ENCODE measurements at places on chromosomes 2 and 18.

DNA sequence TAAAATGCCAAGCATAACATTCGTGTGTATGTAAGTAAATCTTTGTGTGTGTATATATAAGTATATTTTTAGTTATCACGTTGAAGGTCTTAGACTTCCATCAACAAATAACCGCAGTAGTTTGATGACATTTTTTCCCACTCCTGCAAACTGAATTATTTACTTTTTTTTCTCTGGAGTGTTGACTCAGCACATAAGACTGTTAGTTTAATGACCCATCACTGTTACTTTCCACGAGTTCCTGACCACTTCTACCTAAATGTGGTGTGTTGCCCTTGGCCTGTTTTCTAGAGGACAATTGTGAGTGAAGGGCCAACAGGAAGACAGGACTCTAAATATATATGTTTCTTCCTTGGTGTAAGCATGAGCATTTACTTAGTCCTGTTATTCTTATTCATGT is 71.3 kb upstream of the TXNDC2 start:
- no peak for DNase-seq

DNA sequence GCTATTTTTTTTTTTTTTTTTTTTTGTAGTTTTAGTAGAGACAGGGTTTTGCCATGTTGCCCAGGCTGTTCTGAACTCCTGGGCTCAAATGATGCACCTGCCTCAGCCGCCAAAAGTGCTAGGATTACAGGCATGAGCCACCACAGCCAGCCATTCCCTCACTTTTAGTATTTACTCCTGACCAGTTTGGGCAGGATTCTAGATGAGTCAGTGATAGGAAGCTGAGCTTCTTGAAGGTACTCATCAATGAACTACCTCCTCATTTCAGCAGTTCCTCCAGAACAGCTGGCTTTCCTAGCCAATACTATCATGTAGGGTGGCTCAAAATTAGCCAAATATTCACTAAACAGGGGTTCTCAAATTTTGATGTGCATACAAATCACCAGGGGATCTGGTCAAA is 57.2 kb downstream of the CYBRD1 start:
- no peak for DNase-seq

- DNase-seq, result no peak
Observed at GRCh38 chr2:25377822-25378421, 36.2 kb upstream of the DNMT3A start.

DNA sequence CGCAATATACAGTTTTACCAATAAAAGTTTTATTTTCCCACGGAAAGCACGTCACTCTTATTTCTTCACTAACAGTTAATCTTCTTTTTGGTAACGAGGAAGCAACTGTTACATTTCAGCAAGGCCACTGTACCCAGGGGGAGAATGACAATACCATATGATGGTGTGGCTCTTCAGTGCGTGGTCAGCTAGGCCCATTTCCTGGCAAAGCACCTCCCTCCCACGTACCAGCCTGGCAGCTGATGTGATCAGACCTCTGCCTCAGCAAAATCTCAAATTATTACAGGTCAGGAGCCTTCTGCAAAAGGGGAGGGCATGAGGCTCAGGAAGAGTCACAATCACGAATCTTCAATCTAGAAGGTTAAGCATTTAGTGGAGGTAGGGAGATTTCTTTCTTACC is 55.4 kb downstream of the KLF7 start:
- no peak for DNase-seq

DNA sequence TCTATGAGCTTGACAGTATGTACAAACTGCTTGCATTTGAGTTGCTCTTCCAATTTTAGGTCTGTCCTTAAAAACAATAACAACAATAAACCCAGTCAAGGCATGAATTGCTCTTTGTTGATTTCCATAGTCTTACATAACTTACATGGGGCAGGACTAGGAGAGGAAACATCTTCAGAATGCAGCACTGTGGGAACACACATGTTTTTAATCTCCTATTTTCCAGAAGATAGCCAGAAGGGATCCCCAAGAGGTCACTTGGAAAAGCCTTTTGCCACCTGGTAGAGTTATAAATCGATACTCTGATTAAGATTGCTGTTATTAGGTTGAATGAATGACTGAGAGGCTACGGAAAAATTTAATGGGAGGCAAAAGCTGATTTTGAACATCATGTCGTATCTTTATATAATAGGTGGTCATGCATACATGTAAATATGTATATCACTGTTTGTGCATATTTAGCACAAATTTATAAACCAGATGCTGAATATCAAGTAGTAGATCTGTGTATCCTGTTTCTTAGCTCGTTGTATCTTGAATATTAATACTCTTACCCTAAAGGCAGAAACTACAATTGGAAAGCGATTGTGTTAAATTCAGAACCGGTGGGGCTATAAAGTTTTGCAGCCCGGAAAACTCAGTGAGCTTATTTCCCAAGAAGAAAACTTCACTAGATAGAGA is 479.4 kb upstream of the TCF4 start:
- peak; percentile 32 for DNase-seq

DNA sequence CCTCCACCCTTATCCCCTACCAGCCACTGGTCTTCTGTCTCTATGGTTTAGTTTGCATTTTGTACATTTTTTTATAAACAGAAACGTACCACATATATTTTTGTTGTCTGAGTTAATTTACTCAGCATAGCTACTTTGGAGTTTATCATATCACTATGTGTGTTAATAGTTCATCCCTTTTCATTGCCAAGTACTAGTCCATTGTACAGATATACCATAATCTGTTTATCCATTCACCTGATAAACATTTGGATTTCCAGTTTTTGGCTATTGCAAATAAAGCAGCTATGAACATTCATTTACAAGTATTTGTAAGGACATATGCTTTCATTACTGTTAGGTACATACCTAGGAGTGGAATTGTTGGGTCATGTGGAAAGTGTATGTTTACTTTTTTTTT is 123.6 kb downstream of the RHBDD1 start:
- no peak for DNase-seq

DNA sequence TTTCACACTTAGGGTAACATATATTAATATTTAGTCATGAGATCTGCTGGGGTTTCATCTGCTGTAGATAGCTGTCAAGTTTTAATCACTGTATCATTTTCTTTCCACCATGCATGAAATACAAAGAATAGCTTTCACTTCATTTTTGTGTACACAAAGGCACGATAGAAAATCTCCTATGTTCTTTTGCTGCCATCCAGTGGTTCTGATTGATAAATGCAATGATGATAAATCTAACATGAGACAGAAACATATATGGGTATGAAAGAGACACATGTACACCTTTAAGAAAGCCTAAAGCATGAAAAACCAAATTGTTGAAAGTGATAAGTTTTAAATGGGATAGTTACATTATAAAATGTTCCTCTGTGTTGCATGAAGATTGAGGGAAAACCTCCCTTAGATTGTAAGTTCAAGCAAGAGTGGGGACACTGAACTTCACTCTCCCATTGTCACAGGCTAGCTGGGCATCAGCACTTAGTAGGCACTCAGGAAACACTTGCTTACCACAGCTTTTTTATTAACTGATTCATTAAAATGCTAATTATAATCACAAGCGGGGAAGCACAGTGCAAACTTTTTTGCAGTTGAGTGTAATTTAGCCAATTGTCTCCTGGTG is 31.2 kb downstream of the C1D start:
- DNase-seq, result peak; percentile 90

GRCh38 chr2:230234845-230235244 is 9.3 kb downstream of the SP140 start:
- no peak for DNase-seq

- DNase-seq, result no peak
Observed at GRCh38 chr18:48736321-48737260, 197.8 kb downstream of the CTIF start.

GRCh38 chr2:6080932-6081753 is 389.0 kb downstream of the SOX11 start:
- peak; percentile 52 for DNase-seq

DNA sequence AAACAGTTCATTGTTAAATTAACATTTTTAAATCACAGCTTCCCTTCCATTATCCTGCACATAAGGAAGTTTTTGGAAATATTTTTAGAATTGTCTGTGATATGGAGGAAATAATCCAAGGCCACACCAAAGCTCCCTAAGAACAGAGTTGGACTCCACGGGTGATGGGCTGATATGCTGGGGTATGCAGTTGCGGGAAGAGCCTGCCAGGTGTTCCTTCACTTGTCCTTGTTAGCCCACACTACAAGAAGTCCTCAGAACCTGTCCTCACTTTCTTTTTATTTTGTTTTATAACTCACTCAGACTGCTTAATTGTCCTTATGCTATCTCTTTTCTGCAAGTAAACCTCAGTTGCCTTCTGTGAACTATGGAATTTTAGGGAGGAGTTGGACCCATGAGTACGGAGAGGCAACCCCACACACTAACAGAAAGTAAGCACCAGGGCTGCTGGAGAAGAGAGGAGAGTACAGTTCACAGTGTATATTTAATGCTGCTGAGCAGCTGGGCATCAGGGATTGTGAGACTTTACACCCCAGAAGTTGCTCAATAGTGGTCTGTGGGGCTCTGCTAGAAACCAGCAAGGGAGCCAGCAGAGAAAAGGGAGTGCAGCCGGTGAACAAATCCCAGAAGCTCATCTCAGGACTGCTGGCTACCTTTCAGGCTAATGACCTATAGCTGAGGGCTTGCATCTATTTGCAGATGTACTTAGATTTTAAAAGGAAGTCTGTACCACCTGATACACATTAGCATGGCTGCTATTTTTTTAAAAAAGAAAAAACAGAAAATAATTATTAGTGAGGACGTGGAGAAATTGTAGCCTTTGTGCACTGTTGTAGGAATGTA is 280.1 kb upstream of the STON1 start:
- no peak for DNase-seq

GRCh38 chr2:142130111-142131009 is 456 bp downstream of the LRP1B start:
- DNase-seq, result peak; percentile 92

DNA sequence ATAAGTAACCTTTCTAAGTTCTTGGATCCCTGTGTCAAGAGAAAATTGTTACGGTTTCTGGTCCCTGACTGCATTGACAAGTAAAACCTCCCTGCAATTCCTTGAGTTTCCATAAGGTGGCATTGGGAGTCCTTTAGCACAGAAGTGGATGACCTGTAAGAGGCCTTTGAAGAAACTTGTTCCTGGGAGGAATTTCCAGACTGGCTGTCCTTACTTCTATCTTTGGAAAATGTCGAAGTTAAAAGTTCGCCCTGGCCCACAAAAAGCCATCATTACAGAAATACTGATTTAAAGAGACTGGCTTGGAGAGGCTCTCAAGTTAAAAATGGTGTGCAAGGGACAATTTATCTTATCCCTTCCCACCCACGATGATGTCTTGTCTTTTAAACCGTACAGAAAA is 218.4 kb downstream of the CDH20 start:
- DNase-seq, result peak; percentile 90

GRCh38 chr2:111050701-111051376 is 69.9 kb upstream of the BCL2L11 start:
- no peak for DNase-seq

DNA sequence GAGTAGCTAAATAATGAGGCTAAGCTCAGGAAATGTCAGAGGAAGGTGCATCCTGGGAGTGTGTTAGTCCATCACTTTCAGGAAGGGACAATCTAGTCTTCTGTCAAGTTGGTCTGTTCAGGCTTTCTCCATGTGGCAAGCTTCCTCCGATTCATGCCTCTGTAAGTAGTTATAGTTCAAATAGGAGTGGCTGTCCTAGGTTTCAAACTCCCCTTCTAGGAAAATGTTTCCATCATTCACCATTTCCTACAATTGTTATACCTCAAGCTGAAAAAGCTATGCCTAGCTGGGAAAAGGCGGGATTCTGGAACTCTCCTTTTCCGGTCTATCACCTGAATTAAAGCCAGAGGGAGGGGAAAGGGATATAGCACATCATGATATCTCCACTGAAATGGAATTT is 287.7 kb upstream of the ZSWIM2 start:
- no peak for DNase-seq

- no peak for DNase-seq
Observed at GRCh38 chr2:18588049-18588448, 1.3 kb downstream of the NT5C1B start.

- no peak for DNase-seq
Observed at GRCh38 chr2:160365716-160366367, 127.8 kb downstream of the RBMS1 start.

GRCh38 chr2:160419776-160420505 is 73.7 kb downstream of the RBMS1 start:
- no peak for DNase-seq

DNA sequence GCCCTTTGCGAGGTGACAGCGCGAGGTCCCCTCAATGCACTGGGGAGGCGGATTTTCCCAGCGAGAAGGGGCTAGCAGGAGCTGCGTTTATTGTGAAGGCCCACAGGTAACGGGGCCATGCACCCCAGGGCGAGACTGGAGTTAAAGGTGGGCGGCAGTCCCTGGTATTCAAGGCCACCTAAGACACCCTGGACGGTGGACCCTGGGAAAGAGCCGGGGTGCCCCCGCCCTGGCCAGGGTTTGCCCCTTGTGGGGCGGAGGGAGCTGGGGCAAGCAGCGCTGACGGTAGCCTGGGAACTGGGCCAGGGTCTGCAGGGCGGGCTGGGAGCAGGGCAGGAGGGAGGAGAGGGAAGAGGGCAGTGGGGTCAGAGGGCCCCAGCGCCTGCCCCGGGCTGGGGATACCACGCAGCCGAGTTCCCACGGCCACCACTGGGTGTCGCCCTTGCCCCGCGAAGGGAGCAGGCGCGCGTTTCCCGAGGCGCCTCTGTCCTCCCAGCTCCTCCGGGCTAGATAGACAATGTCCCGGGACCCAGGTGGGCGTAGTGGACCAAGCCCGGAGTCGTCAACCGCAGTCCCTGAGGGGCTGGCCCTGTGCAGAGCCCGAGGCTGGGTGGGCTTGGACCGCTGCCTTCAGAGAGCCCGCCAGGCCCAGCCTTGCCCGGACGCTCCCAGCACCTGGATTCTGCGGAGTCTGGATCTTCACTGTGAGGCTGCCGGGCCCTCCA is 80.2 kb downstream of the SMAD4 start:
- peak; percentile 80 for DNase-seq

- no peak for DNase-seq
Observed at GRCh38 chr2:62871506-62871905, 166.0 kb downstream of the EHBP1 start.

DNA sequence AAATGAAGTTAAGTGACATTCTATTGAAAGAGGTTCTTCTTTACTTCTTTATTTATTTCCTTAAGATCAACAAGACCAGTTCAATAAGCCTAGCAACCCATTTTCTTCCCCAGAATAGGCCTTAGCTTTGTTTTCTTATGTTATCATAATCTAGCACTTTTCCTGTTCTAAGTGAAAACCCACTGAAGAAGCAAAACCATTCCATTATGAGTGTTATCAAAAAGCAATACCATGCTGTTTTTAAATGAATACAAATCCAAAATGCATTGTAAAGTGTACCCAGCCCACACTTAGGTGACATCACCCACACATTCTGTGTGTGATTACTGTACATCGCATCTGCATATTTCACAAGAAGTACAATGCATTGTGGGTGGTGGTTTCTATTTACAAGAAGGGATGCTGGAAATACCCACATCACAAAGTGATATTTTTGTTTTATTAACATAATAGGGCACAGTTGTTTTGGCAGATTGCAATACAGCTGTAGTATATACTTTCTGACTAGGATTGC is 679.5 kb downstream of the KCNJ3 start:
- no peak for DNase-seq

- no peak for DNase-seq
Observed at GRCh38 chr2:55152475-55153412, 79.3 kb downstream of the CLHC1 start.

Measured in eye (tissue), 1 donor.